Endothelial cell (in vitro differentiated cells): ENCODE measurements at places on chromosomes 5 and 9. TPM values are rescaled to one million over a fixed set of nuclear protein-coding genes. Genes with fewer than 3 reads are reported as not detected.

The HSPA4 gene
- total RNA-seq = 162 TPM

The ACOT12 gene
- total RNA-seq = not detected

The LCN1 gene
- total RNA-seq = not detected

The CER1 gene
- 5.2 TPM for total RNA-seq

The SLC6A18 gene
- total RNA-seq = not detected

The PCAT7 gene
- 1.3 TPM for total RNA-seq

The CAVIN4 gene
- total RNA-seq = 7.4 TPM

The CDH12 gene
- 0.26 TPM for total RNA-seq

The CDX1 gene
- total RNA-seq = 0.59 TPM

The MBLAC2 gene
- 3.8 TPM for total RNA-seq

The RAB24 gene
- total RNA-seq = 15.9 TPM

The NDST1 gene
- 178 TPM for total RNA-seq
